ENCODE measurements at places on chromosomes 7 and 10.

DNA sequence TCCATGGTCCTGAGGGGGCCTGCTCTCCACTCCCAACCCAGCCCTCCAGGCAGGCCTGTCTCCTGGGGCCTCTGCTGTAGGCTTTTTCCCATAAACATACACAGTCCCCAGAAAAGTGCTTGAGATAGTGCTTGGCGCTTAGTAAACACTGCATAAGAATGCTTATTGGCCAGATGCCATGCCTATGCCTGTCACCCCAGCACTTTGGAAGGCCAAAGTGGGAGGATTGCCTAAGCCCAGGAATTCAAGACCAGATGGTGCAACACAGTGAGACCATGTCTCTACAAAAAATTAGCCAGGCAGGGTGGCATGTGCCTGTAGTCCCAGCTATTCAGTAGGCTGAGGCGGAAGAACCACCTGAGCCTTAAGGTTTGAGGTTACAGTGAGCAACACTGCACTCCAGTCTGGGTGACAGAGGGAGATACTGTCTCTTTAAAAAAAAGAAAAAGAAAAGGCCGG, 24.6 kb upstream of the ASL start:
- no peak for DNase-seq

- DNase-seq: no peak
Observed at GRCh38 chr7:111952783-111953182, 253.4 kb downstream of the DOCK4 start.

DNA sequence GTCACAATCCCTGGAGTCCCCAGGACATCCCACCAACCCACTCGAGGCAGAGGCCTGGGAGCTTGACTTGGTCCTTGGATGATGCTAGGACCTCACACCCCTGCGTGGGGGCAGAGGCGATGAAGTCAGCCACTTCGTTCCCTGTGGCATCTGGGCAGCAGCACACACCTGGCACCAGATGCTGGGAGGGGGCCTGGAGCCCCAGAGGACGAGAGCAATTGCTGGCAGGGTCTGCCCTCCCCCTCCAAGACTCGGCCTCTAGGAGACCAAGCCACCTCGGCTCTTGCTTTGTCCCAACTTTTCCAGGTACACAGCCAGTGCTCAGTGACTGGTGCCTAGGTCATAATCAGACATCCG, 39.1 kb downstream of the DPYSL4 start:
- no peak for DNase-seq

- DNase-seq: no peak
Observed at GRCh38 chr10:116719804-116720203, 22.6 kb downstream of the HSPA12A start.

GRCh38 chr10:124022066-124022465, 71.3 kb downstream of the CHST15 start:
- DNase-seq: no peak

DNA sequence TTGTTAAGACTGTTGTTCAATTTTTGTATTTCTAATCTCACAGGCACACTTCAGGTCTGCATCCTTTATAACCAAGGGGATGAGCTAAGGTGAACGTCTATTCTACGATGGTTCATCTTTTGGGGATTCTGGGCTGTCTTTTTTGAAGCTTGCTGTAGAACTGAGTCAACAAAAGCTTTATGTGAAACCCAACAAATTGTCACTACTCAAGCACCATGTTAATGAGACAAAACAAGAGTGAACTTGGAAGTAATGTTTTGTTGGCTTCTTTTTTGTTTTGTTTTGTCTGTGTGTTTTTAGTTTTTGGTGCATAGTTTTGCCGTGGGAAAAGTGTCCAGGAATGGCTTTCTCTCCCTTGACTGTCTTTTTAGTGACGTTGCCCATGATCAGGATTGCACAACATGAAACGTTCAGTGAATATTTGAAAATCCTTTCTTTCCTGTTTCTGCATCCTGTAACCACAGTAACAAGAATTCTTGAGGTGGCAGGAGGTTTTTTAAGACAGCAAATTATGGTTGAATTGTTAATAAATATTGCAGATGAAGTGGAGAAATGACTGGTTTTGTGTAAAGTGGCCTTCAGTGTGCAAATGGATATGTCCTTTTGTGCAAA, 65.6 kb downstream of the WIPF3 start:
- DNase-seq: no peak

GRCh38 chr10:132677096-132677472, 108.9 kb downstream of the NKX6-2 start:
- DNase-seq: no peak

DNA sequence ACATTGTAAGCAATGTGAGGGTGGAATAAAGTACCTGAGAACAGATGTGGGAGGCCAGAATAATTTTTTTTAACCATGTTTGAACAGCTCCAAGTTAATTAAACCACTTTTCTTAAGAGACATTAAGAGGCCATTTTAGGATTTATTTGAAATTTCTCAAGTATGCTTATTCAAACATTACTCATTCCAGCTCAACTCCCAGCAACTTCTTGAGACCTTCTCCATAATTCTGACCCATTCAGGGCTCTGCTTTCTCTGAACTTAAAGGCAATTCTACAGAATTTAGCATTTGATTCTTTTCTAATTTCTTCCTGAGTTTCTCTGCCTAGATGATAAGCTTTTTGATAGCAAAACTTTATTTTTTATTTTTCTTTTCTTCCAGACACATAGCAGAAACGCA, 314.5 kb downstream of the CAMK1D start:
- DNase-seq: no peak

- DNase-seq: no peak
Observed at GRCh38 chr10:42951486-42952251, 125.2 kb upstream of the RET start.

DNA sequence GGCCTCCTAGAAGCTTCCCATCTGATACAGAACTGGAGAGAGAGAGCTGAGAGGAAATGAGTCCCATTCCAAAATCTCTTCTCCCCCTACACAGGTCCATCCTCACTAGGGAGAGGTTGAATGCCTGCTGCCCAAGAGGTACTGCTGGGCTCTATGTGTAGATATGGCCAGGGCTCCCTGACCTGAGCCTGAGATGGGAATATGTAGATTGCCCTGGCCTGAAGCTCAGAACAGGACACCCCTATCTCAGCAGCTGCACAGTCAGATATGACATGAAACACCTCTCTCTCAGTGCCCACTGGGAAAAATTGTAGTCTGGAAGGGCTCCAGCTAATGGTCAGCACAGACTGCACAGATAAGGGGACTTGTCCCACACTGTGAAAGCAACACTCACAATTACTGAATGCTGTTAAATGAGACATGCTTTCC, 3.1 kb upstream of the IFIT1B start:
- no peak for DNase-seq

- DNase-seq: no peak
Observed at GRCh38 chr10:112229096-112229495, 45.5 kb upstream of the GPAM start.

DNA sequence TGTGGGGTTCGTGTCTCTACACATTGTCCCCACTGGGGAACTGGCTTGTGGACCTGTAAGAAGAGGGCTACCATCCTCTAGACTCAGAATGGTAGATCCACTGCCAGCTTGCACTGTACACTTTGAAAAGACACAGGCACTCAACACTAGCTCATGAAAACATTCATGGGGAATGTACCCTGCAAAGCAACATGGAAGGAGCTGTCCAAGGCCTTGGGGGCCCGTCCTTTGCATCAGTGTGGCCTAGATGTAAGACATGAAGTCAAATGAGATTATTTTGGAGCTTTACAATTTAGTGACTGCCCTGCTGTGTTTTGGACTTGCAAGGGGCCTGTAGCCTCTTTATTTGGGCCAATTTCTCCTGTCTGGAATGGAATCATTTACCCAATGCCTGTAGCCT, 399.0 kb upstream of the PCDH15 start:
- DNase-seq: no peak

GRCh38 chr10:26950934-26951333, 90.2 kb upstream of the ABI1 start:
- DNase-seq: no peak

- no peak for DNase-seq
Observed at GRCh38 chr7:47293884-47294555, 287.9 kb downstream of the TNS3 start.

- DNase-seq: no peak
Observed at GRCh38 chr7:128136215-128136597, 104.9 kb upstream of the LEP start.

- no peak for DNase-seq
Observed at GRCh38 chr10:78865931-78866717, 202.6 kb upstream of the ZMIZ1 start.

DNA sequence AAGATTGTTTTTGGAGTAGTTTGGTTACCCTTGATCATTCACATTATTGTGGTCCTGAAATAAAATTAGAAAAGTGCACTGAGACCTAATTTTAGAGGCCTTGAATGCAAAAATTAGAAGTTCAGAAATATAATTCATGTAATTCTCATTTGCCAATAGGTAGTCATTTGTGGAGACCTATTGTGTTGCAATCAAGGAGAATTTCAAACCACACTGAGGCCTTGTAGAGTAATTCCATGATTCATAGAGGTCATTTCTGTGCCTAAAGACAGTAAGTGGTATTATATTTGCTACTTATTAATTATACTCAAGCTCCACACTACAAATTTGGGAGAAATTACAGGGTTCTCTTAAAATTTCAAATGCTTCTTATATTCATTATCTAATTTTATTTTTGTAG, 946.8 kb upstream of the POT1 start:
- DNase-seq: no peak

- DNase-seq: no peak
Observed at GRCh38 chr7:12322903-12323300, 80.8 kb downstream of the VWDE start.

GRCh38 chr7:49840751-49841405, 67.4 kb downstream of the VWC2 start:
- no peak for DNase-seq

- no peak for DNase-seq
Observed at GRCh38 chr10:44908066-44908749, 2.9 kb upstream of the TMEM72 start.

GRCh38 chr7:3463696-3464095, 162.6 kb downstream of the SDK1 start:
- DNase-seq: no peak

DNA sequence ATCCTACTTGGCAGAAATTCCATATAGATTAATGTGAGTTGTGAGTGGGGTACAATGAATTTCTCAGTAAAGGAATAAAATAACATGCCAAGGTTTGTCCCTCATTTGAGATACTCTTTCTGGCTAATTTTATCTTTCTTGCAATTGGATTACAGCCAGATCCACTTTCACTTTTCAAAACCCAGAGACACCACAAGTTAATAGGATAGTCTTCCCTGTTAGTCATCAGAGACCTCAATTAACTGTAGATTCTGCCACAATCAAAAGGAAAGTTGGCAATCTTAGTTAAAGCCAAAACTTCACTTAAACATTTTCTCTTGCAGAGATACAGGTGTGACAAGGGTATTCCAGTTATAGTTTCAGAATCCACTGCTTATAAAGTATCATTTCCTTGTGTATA, 91.4 kb upstream of the PHYHIPL start:
- DNase-seq: no peak

GRCh38 chr10:115665549-115665948, 572.4 kb downstream of the ATRNL1 start:
- DNase-seq: no peak

- DNase-seq: no peak
Observed at GRCh38 chr7:148478551-148478950, 112.0 kb upstream of the C7orf33 start.

DNA sequence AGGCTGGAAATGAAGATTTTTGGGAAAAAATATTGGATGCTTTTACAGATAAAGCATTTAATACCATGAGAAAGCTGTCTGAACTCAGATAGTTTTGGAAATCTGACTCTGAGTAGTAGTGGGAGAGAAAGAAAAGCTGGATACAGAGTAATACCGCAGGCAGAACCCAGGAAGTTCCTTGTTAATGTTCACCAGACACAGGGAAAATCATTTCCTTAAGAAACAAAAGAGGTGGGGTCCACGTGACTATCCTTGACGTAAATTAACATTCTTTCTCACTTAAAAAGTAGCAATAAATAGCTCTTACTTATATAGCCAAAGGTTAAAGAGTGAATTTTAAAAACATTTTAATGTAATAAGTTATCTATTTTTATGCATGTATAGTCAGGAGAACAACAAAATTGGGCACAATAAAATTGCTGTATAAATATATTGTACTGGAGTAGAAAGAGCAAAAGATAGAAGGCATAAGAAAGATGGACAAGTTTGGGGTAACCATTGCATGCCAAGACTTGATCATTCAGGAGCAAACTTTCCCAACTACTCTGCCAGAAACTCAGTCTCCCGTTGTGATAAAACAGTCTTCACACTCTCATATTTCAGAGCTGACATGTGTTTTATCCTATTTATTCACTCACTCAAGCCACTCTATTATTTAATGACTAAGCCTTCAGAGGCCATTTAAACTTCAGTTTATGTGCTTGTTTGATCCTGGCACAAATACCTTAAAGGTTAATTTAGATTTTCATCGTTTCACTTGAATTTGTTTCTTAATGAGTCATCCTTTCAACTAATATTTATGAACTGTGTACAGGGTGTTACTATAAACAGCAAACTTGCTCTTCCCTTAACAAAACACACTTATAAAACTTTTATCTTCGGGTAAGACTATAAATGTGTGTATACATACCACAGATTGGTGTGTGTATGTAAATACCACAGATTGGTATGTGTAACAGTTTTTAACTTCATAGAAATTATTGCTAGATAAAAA, 143.1 kb downstream of the GNAI1 start:
- DNase-seq: no peak

- DNase-seq: no peak
Observed at GRCh38 chr7:31116615-31117014, 64.5 kb downstream of the ADCYAP1R1 start.

- no peak for DNase-seq
Observed at GRCh38 chr7:43467846-43468245, 115.1 kb upstream of the STK17A start.

GRCh38 chr7:128067983-128068382, 36.7 kb upstream of the LRRC4 start:
- no peak for DNase-seq

GRCh38 chr7:29350351-29350750, 155.8 kb downstream of the CHN2 start:
- no peak for DNase-seq

DNA sequence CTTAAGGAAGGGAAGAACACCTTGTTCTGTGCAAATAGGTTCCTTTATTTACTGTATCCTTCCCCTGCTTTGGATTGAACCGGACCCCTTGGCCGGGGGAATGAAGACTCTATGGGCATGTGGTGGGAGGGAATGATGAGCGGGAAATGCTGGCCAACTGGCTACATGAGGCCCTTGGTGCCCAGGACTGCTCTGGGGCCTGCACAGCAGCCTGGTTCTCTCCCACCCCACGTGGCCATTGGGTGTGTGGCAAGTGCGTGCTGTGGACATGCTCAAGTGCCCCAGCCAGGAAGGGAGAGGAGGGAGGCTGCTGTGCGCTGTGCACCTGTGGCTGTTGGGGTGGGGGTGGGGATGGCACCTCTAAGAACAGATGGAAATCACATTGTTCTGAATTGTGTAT, 917.0 kb upstream of the GHITM start:
- DNase-seq: no peak

- DNase-seq: no peak
Observed at GRCh38 chr7:117839507-117839906, 33.7 kb downstream of the CTTNBP2 start.

GRCh38 chr7:139767561-139767982, 10.2 kb downstream of the HIPK2 start:
- DNase-seq: no peak

GRCh38 chr7:94313926-94314325, 80.8 kb upstream of the COL1A2 start:
- no peak for DNase-seq

- no peak for DNase-seq
Observed at GRCh38 chr7:139720705-139721231, 57.0 kb downstream of the HIPK2 start.

All from activated gamma-delta T cell treated with Interleukin-2 at 50 U/mL for 16 hours (primary cell).